Activated naive CD4-positive, alpha-beta T cell (primary cell): ENCODE measurements at places on chromosomes 3 and 15.

GRCh38 chr3:194046995-194047645, 88.8 kb upstream of the HES1 start:
- DNase-seq: no peak

GRCh38 chr3:12230406-12230805, 58.5 kb upstream of the PPARG start:
- no peak for DNase-seq

- DNase-seq: no peak
Measured at GRCh38 chr3:103126115-103126514, 691.3 kb downstream of the ZPLD1 start.

- DNase-seq: no peak
Measured at GRCh38 chr15:60729850-60730458, 251.0 kb upstream of the ICE2 start.

DNA sequence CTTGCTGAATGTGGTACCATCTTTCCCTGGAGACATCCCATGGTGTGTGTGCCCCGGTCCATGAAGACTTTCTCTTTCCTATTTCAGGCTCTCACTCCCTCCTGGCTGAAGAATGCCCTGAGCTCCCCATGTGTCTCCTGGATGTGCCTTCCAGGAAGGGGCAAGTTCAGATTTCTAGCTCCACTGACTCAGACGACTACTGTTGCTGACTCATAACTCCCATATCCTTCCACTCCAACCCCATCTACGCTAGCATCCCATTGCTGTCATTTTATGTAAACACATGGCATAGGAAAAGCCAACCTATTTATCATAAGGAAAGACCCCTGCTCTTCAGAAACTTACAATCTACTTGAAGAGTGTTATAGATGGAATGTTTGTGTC, 95.0 kb downstream of the ADCY5 start:
- no peak for DNase-seq

- no peak for DNase-seq
Measured at GRCh38 chr3:12896063-12896985, 55.0 kb upstream of the RPL32 start.

GRCh38 chr3:59115364-59116232, 65.8 kb upstream of the CFAP20DC start:
- no peak for DNase-seq

DNA sequence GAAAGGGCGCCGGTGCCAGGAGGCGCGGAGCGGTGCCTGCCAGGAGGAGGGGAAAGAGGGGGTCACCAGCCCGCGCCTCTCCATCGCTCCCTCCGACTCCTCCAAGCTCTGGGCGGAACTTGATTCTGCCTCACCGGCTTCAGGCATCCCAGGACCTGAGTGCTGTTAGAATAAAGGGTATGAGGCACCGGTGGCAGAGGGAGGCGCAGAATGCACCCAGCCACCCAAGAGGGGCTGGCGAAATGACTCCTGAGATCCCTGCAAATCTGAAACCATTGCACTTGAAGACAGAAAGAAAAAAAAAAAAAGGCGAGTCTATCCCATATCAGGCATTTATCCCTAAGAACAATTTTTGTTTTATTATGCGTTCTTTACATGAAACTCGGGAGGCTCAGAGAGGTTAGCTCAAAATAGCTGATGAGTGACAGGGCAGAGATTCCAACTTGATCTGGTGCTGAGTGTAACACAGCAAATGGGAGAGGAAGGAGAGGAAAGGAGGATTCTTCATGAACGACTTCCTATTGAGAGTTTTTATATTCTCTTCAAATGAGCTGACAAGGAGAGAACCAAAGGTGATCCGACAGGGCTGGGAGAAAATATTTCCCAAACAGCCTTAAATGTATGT, 157.0 kb upstream of the FRMD4B start:
- DNase-seq: no peak

DNA sequence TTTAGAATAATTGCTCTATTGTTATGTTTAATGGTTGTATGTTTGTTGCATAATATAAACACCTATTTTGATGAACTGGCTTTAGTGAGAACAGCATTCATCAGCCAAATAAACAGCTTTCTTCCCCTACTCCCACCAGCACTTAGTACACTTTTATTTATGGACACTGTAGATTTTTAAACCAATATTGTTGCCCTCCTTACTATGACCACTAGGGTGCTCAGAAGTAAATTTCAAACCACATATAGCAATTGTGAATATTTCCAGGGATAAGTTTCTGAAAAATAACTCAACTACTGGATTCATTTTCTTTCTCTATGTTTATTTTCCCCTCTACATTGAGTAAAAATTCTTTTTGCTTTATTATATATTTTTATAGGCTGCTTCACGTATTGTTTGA, 84.7 kb upstream of the PTX3 start:
- DNase-seq: no peak

DNA sequence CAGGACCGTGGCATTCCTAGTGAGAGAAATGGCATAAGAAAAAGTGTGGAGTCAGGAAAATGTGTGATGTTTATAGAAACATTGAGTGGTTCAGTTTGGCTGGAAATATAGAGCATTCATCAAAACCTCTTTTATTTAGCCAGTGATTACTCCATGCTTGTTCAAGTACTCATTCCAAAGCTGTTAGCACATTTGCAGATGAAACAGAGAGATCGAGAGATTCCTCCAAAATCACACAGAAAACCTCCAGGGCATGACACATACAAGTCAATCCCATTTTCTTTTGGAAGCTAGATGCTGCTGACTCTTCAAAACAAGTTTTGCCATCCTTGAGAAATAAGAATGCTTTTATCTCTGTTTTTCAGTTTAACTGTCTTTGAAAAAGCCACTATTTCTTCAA, 11.5 kb upstream of the MB21D2 start:
- no peak for DNase-seq

DNA sequence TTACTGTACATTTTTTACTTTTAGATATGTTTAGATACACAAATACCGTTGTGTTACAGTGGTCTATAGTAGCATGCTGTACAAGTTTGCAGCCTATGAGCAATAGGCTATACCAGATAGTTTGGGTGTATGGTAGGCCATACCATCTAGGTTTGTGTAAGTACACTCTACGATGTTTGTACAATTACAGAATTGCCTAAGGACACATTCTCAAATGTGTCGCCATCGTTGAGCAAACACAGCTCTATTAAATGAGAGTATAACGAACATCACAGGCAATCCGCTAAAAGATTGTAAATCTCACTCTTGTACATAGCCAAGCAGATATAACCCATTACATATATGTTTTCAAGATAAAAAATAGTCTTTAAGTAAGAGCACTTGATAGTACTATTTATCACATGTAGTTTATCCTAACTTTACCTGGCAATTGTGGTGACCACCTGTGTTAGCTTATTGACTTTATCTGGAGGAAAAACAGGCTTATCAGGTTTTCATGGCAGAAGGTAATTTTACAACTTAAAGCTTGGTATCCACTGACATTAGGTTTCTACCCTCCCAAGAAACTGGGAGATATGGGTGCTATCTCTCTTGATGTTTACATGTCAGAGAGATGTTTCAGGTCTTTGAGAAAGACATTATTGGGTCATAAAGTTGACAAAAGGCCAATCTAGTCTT, 898.7 kb downstream of the NSUN3 start:
- no peak for DNase-seq

DNA sequence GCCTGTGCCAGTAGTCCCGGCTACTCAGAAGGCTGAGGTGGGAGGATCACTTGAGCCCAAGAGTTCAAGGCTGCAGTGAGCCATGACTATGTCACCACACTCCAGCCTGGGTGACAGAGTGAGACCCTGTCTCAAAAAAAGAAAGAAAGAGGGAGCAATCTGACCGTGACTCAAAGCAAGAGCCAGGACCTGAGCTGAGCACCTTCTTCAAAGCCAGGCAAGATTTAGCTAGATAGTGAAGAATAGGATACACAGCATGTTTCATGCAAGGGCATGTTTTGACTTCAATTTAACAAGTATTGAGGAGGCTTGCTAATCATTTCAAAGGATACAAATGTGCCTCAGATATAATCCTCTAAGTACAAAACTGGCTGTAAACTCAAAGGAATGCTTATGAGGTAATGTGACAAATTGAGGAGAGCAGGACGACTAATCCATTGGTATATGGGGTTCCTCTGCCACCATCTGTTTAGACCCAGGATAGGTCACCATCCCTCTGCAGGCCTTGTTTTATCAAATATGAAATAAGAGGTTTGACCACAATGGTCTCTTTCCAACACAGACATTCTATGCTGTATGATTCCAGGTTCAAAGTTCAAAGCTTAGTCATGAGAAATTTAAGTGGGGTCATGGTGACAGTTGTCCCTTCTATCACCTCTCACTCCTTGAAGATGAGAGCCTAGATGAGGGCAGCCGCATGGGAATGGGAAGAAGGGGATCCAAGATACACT, 33.2 kb downstream of the RAB27A start:
- no peak for DNase-seq

DNA sequence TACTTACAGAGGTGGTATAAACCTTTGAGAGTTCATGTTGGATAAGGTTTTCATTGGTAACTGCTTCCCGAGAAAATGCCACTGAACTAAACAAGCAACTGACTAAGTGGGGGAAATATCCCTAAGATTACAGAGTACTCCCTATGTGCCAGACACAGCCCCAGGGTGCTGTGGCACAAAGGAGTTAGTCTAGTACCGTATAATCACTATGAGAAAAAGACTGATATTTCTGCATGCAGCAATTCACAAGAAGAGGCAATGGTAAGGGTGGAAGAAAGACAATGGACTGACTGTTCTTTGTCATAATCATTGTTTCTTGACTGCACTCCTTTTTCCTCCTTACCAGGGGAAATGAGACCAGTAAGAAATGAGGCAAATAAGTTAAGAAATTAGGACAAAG, 20.0 kb upstream of the SLC25A26 start:
- no peak for DNase-seq

GRCh38 chr15:58095415-58095814, 29.9 kb upstream of the ALDH1A2 start:
- DNase-seq: no peak

GRCh38 chr3:151557068-151557840, 96.4 kb upstream of the IGSF10 start:
- no peak for DNase-seq

- no peak for DNase-seq
Measured at GRCh38 chr15:93459396-93459795, 370.4 kb upstream of the RGMA start.

DNA sequence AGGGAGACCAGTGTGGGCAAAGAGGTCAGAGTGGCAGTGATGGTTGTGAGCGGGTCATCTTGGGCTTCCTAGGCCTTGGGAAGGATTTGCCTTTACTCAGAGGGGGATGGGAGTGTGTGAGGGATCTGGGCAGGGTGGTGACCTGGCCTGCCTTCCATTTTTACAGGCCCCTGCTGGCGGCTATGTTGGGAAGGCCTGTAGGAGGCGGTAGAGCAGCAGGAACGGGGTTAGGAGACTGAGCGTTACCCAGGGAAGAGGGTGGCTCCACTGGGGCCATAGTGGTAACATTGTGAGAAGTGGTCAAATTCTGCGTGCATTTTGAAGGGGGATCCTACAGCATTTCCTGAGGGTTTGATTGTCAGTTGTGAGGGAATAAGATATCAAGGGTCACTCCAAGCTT, 307.3 kb upstream of the CTDSPL start:
- DNase-seq: no peak

DNA sequence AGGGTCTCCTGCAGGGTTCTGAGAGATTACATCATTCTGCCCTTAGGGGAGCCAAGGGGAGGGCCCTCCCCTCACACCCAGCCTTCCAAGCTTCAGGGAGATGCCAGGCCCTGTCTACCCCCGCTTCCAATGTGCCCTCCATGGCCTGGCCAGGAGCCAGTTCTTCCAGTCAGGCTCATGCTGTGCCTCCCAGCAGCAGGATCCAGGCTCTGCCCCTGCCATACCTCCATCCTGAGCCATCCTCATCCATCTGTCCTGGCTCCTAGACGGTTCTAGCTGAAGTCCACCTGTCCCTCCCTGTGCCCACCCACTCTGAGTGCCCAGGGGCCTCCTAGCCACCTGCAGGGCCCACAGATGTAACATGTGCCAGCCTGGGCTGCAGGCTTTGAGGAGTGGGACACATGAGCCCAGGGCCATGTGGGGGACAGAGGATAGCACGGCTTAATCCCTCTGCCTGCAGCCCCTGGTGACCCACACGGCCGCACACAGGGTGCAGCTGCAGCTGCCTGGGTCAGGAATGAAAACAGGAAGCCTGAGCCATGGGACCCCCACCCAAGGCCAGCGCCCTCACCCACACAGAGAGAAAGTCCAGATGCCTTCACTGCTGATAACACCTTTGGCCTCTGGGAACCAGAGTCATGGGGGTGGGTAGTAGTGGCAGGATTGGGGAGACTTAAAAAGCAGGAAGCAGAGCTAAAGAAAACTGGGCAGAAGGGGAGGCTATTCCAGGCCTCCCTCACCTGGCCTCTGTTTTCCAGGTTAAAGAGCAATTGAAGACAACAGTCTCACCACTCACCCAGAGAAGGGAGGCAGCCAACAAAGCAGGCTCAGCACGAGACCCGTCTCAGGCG, 11.8 kb downstream of the PLCD1 start:
- no peak for DNase-seq

GRCh38 chr3:144477593-144477992, 506.0 kb downstream of the DIPK2A start:
- no peak for DNase-seq

DNA sequence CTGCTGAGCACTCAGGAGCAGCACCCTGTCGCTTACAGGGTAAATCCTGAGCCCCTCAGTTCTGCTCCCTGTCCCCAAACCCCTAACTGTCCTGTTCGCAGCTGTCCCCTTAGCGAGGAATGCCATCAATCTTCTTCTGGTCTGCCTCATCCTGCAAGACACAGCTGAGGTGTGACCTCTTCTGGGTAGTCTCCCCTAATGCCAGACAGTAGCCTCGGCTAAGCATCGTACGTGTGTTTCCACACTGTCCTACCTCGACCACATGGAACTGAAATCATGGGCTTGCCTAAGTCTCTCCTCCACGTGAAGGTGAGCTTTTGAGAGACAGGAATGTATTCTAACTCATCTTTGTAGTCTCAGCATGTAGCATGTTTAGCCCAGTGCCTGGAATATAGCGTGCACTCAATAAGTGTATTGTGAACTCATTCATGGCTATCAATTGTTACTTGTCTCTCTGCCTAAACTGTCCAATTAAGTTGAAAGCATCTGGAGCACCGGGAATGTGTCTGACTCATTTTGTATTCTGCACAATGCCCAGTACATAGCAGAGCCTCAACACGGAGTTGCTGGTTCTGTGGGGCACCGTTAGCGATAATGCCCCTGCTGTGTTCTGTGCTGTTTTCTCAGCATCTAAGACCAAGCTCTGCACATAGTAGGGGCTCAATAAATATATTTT, 90.2 kb downstream of the HES1 start:
- DNase-seq: no peak

- no peak for DNase-seq
Measured at GRCh38 chr3:122774564-122774963, 19.1 kb downstream of the HSPBAP1 start.

- DNase-seq: no peak
Measured at GRCh38 chr15:99105514-99106341, 848 bp downstream of the SYNM start.

- DNase-seq: no peak
Measured at GRCh38 chr3:27360113-27361078, 8.8 kb downstream of the NEK10 start.

DNA sequence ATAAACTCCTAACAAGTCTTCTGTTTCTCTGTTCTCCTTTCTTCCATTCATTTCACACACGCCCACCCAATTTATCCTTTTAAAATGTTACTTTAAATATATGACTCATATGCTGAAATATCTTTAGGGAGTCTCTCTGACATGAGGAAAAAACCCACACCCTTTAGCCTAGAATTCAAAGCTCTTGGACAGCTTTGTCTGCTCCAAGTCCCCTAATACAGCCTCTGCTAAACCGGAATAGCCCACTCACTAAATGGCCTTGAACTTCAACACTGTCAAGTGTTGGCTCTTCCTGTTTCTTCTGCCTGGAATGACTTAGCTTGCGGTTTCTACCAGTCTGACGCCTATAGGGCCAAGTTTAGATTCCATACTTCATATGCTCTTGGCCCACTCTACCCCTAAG, 3.3 kb upstream of the CD96 start:
- DNase-seq: no peak
